ENCODE measurements at places on chromosomes 7 and 10.

DNA sequence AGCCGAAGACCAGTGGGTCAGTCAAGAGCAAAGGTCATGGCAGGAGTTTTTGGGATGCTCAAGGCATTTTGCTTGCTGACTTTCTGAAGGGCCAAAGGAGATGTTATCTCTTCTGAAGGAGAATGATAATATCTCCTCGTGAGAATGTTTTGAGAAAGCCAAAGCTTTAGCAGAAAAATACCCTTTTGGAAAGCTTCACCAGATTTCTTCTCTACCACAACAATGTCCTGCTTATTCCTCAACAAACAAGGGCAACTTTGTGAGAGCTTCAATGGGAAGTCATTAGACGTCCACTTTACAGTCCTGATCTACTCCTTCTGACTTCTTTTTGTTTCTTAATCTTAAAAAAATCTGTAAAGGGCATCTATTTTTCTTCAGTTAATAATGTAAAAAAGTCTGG, 132.8 kb upstream of the DNAJB12 start:
- no peak for DNase-seq

GRCh38 chr7:19663816-19664462, 44.9 kb downstream of the POLR1F start:
- peak; percentile 66 for DNase-seq

DNA sequence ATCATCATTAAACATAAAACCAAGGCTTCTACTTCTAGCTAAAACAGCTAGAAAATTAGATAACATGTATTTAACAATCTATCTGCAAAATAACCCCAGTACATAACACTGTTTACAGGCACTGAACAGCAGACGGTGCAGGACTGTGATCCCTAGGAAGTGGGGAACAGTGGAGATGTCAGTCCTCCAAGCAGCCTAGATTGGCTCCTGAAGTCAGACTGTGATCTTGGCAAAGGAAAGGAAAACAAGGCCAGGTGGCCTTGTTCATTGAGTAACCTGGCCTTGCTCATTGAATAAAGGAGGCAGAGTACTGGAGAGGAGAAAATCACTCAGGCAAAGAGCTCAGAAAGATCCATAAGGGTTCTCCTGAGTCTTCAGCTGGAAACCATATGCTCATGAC, 77.7 kb upstream of the DIP2C start:
- DNase-seq = no peak

- DNase-seq = no peak
These were observed 546.5 kb upstream of the SEMA3D start for GRCh38 chr7:85733169-85733915.

GRCh38 chr7:50342616-50343114, 38.1 kb downstream of the IKZF1 start:
- DNase-seq = no peak

- DNase-seq = no peak
These were observed 141.2 kb downstream of the COBL start for GRCh38 chr7:51175316-51175991.

Measured in NCI-H1417 treated with DMSO at 0.1 percent for 48 hours (cell line).